ENCODE measurements at places on chromosomes 1 and 21.

- DNase-seq = no peak
Observed at GRCh38 chr1:218890451-218890850, 283.2 kb upstream of the LYPLAL1 start.

DNA sequence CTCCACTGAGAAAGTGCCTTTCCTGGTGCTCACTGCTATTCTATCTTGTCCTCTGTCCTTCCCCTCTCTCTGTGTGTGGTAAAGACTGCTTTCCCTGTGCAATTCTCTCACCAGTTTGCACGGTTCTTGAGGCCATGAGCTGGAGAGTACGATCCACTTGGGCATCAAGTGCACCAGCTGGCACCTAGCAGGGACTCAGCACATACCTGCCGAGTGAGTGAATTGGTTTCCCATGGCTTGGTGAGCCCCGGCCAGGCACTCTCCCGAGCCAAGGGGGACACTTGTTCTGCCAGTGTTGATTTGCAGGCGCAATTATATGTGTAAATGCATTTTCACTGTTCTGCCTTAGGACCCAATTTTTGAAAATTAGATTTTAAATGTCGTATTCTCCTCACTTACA, 313.5 kb downstream of the DISC1 start:
- DNase-seq = no peak

GRCh38 chr1:94106716-94107115, 14.2 kb downstream of the ABCA4 start:
- no peak for DNase-seq

GRCh38 chr1:19596065-19596713, 47.9 kb upstream of the NBL1 start:
- no peak for DNase-seq

DNA sequence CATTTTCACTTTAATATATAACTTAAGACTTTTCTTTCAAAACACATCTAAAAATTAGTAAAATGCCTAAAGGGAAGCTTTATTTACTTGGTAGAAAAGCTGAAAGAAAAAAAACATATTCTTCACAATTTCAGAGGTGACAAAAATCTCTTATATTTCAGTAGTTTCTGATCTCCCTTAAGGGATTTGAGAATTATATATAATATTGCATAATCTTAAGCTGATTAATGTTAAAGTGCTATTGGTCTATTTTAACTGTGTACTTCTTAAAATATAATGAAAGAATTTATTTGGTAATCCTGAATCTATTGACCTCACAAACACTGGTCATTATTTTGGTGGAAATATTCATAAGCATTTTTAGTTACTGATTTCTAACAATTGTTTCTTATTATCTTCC, 1.2 kb upstream of the VPS45 start:
- no peak for DNase-seq

DNA sequence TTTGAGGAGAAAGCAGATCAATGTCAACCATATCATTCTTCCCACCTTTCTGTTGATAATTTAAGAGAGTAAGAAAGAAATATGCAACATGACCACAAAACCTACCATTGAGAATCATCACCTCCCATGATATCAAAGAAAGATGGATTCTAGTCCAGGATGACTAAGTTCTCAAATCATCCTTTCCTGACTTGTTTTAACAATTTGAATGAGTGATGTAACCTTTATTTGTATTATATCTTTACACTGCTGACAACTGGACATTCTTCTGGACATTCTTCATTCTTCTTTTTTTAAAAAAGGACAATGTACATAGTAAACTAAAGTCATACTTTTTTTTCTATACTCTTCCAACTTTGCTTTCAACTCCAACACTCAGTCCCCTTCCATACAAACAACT, 9.5 kb downstream of the PSMB4 start:
- no peak for DNase-seq

Measured in MV-4-11 (cell line).